ENCODE measurements at places on chromosomes 16 and 17.

- DNase-seq, result no peak
Measured at GRCh38 chr17:8462564-8462963, 26.9 kb downstream of the NDEL1 start.

- DNase-seq, result peak; percentile 38
Measured at GRCh38 chr16:57801809-57802340, 416 bp downstream of the KIFC3 start.

GRCh38 chr16:87956098-87956364 is 4.8 kb downstream of the BANP start:
- no peak for DNase-seq

DNA sequence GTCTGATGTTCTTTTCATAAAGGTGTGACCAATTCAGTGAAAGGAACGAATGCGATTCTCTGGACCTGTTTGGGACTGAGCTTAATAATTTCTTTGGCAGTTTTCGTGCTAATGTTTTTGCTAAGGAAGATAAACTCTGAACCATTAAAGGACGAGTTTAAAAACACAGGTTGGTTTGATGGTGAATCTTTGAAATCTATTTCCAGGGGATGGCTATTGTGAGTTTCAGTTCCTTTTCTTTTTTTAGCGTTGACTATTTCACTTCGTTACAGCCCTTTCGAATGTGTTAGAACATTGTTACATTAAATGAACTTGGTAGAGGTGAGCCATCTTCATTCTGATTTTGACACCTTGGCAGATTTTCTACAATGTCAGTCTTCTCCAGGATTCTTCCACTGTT is 1.2 kb downstream of the TNFRSF17 start:
- DNase-seq, result peak; percentile 25

- no peak for DNase-seq
Measured at GRCh38 chr17:27473190-27473747, 17.0 kb downstream of the KSR1 start.

DNA sequence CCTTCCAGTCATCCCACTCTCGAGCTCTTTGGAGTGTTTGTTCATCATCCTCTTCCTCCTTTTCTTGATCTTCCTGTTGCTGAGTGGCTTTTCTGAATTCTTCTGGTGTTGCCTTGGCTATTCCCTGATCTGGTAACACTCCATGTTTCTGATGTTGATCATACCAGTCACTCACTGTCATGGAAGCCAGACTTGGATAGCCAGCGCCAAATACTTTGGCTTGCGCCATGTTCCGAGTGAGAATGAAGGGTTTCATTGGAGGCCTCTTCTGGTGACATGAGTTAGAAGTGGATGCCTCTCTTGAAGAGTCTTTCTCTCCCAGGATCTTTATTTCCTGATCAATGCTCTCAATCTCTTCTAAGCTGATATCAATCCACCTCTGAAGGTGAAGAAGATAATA is 31.2 kb downstream of the TEX14 start:
- no peak for DNase-seq

- peak; percentile 72 for DNase-seq
Measured at GRCh38 chr16:55944377-55944802, 69.2 kb upstream of the CES5A start.

Data from suppressor macrophage (primary cell).